Ovary (tissue), 10 donors: ENCODE measurements at places on chromosomes 6 and 20. TPM values are rescaled to one million over a fixed set of nuclear protein-coding genes. Genes with fewer than 3 reads are reported as not detected.

DNA sequence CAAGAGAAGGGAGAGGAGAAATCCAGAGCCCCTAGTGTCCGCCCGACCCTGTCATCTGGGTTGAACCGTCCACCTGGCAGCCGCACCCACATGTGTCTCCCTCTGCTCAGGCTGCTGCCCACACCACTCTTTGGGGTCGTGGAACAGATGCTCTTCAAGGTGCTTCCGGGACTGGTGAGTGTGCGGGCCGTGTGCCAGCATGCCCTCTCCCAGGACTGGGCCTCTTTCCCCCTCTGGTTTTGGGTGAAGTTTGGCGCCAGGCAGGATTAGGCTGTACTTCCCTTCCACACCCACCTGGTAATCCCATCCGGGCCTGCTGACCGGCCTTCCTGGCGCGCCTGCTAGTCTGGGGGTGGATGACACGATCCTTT is 7.9 kb downstream of the BPIFB3 start:
- DNase-seq = no peak

DNA sequence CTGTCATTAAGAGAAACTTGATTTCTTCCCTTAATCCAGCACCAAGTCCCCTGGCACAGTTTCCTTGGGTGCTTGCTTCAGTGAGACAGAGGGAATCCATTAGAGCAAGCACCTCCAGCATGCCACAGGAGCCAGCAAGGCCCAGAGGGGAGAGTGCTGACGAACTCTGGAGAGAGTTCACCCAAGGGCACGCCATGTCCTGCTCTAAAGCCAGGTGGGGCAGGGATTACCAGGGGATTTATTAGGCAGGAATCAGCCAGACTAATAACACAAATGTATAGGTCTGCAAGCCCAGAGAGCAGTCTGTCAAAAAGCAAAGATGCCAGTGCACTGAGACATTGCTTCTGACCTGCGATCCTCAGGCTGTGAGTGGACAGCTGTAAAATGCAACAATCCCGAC is 155.4 kb upstream of the SYNDIG1 start:
- DNase-seq = no peak

DNA sequence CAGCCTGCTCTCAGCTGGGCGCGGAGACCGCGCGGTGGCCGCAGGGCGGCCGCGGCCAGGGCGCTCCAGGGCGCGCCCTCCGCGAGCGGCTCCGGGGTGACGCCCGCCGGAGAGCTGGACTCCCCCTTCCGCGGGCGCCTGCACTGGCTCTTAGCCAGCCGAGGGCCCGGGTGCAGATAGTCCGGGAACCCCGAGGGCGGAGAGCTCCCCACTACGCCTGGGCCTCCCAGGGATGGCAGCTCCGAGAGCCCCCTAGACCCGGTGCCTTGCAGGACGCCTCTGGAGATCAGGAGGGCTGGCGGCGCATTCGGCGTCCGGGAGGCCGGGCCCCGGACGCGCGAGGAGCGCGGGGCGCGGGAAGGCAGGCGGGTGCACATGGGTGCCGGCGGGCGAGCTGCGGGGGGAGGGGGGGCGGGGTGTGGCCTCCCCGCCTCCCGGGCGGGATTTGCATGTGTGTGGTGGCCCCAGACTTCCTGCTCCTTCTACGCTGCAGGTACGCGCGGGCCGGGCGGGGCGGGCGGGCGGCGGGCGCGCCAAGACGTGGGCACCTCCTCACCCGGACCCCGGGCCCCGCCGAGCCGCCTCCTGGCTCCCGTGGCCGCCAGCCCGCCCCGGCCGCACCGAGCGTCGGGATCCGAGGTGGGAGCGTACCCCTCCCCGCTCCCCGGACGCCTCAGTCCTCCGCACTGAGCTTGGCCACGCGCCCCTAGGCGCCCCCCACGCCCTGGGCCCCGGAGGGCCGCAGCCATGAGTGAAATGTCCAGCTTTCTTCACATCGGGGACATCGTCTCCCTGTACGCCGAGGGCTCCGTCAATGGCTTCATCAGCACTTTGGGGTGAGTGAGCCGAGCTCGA is at the start of gene ITPR3:
Gene ITPR3 (plus strand): TSS at position 467 of the 855 bp plus-strand sequence. CDS start 281 bp downstream, at position 748.
- DNase-seq = peak; percentile 44

DNA sequence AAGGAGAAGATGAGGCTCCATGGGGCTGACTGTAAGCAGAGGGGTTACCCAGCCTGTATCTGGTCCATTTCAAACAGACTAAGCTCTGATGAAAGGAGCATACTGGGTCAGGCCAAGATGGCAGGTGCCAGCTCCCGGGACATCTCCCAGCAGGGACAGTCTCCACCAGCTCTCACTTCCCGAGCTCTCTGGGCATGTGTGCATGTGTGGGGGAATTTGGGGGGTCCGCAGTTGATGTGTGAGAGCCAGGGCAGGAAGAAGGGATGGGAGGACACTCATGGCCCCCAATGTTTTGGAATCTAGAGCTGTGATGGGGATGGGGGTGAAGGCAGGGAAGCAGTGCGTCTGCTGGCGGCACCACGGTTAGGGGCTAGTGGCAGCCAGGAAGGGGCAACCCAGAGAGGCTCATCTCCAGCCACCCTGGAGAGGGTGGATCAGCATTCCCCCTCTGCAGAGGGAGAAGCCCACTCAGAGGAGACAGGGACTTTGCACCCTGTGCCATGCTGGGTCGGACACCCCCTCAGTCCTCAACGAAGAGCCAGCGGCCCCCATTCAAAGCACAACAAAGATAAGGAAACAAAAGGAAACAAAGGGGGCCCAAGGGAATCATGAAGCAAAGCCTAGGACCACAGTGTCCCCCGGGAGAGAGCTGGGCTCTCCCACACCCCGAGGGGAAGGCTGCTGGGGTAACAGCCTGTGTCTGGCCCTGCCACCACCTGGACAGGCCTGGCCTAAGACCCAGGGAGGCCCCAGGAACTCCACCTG is 52.4 kb downstream of the DSTN start:
- DNase-seq = peak; percentile 5

The AVP gene
- not detected for polyA plus RNA-seq

The BMP7 gene
- 0.07 TPM for polyA plus RNA-seq

The ZNF311 gene
- polyA plus RNA-seq = 1.4 TPM

The EPPIN gene
- 0.21 TPM for polyA plus RNA-seq
